ENCODE measurements at places on chromosomes 3 and 15.

GRCh38 chr3:70264122-70264780, 48.2 kb downstream of the MDFIC2 start:
- DNase-seq, result peak; percentile 13

GRCh38 chr3:42507252-42507651, 4.8 kb downstream of the VIPR1 start:
- DNase-seq, result no peak

DNA sequence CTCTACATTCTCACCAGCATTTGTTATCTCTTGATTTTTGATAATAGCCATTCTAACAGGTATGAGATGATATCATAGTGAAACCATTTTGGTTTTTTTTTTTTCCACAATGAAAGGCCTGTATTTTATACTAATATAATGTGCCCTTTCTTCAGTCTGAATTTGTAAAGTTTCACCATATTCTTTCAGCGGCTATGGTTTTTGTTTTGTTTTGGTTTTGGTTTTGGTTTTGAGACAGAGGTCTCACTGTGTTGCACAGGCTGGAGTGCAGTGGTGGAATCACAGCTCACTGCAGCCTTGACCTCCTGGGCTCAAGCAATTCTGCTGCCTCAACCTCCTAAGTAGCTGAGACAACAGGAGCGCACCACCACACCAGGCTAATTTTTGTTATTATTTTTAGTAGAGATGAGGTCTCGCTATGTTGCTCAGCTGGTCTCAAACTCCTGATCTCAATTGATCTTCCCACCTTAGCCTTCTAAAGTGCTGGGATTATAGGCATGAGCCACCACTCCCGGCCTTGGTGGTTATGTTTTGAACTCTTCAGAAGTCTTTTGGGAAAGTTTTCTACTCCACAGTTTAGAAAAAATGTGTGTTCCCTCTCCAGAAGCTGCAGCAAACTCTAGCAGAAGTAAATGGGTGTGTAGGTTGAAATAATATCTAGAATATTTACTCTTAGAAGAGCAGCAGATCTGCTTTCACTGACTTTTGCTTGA, 110.2 kb upstream of the UMPS start:
- DNase-seq, result no peak

DNA sequence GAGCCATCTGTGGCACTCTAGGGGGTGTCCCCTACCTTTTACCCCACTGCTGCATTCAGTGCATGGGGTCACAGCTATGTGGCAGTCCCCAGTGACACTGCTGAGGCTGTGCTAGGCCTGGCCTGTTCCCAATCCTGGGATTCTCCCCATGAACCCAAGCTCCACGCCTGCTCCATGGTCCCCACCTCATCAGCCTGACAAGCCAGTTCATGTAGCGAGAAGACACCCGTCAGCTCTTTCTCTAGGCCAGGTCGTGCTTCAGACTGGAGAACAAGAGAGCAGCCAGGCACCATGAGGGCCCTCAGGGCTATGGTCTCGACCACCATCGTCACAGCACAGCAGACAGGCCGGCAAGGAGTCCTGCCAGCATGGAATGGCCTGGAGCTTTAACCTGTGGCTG, 72.8 kb upstream of the PRR20G start:
- DNase-seq, result no peak

- no peak for DNase-seq
These were observed 294.3 kb downstream of the THSD4 start for GRCh38 chr15:71409541-71409940.

- DNase-seq, result peak; percentile 2
These were observed 453 bp downstream of the ZDHHC23 start for GRCh38 chr3:113948015-113948917.

- no peak for DNase-seq
These were observed 24.4 kb downstream of the AVEN start for GRCh38 chr15:34014556-34014955.

DNA sequence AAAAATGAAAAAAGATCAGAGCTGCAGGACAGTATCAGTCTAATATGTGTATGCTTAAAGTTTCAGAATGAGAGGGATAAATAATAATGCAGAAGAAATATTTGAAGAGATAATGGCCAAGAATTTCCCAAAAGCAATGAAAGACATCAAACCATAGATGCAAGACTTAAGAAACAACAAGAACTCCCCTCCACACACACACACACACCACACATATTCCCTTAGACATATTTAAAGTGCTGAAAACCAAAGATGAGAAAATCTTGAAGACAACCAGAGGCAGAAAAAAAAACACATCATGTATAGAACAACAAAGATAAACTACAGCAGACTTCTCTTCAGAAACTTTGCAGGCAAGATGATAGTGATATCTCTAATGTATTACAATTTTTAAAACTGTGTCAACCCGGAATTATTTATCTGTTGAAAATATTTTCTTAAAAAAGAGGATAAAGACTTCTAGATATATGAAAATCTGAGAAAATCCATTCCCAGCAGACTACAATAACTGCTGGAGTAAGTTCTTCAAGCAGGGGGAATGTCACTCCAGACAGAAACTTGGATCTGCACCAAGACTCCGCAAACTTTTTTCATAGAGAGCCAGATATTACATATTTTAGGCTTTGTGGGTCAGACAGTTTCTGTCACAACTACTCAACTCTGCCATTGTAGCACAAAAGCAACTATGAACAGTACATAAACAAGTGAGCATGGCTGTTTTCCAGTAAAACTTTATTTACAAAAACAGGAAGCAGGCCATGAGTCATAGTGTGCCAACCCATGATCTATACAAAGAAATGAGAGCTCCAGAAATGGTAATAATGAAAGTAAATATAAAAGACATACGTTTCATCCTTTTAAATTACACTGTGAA, 223.4 kb upstream of the CGNL1 start:
- DNase-seq, result no peak

DNA sequence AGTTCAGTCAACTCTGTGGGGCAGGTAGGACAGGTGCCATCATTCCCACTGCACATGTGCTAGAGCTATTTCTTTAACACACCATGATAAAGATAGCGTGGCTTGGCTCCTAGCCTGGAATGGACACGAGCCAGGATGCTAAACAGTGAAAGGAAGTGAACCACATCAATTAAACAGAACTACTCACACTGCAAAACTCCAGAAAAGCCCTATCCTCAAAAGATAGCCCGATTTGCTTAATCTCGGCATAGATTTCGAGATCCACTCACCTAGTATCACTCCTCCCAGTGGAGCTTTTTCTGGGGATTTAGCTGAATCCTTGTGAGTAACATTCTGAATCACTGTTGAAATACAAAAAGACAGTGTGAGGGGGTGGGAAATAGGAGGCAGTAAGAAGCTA, 118.0 kb downstream of the ABI3BP start:
- peak; percentile 32 for DNase-seq

GRCh38 chr3:31452495-31453106, 80.1 kb upstream of the STT3B start:
- no peak for DNase-seq

- no peak for DNase-seq
These were observed 160.7 kb downstream of the BBX start for GRCh38 chr3:107683447-107683846.

DNA sequence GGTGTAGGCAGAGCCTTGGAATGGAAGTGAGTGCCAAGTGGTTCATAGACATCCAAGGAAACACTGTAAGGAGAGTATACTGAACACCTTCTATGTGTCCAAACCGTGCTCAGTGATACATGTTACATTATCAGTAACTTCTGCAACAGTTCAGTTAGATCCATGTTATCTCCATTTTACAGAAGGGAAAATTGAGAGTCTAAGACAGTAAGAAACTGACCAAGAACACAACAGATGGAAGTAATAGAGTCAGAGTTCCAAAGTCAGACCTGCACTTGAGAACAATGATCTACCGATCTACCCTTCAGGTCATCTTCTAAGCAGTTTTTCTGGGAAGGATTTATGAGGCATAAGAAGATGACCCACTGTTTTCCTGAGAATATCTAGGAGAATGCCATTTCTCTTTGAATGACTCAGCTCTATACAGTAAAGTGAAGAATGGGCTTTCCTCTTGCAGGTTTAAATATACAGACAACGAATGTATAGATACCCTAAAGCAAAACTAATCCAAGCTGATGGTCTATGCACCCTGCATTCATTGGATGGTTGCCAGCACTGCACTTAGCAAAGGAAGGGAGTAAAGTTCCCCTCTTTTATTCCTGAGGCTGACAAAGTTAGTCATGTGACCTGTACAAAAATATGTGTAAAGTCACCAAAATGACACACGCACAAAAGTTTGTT, 604.1 kb upstream of the MDFIC2 start:
- no peak for DNase-seq

GRCh38 chr15:33067456-33067855, 127.1 kb downstream of the FMN1 start:
- no peak for DNase-seq

DNA sequence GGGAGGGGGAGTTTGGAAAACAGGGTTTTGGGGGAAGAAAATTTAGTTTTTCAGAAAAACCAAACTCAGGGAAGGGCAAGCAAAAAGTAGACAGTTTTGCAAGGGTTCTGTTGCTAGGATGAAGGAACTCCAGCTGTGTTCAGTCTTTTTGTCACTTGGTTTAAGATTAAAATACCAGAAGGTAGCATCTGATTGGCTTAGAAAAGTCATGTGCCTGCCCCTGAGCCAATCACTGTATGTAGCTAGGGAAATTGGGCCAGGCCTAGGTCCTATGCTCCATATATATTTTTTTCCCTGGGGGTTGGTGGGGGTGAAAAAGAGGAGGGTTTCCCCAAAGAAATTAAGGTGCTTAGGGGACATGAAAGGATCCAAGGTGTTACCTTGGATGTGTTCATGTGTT, 24.3 kb downstream of the CLDN11 start:
- DNase-seq, result no peak

GRCh38 chr3:135148398-135149020, 353.4 kb downstream of the EPHB1 start:
- DNase-seq, result no peak

DNA sequence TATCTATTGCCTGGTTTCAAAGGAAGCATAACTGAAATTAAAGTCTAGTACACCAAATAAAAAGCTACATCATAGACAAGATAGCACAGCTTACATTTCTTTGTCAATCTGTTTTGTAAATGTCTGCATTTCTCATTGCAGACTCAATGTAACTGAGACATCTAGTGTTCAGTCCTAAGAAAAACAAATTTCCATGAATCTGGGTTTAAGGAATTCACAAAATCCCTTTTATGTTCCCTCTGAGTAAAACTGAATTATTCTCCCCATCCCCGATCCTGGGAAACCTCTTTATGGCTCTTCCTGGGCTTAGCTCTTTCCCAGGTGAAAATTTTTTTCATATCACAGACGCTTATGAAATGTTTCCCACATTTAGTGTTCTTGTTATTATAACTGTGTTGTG, 21.6 kb upstream of the RASA2 start:
- DNase-seq, result no peak

- no peak for DNase-seq
These were observed 222.6 kb upstream of the RGMA start for GRCh38 chr15:93311620-93312019.

DNA sequence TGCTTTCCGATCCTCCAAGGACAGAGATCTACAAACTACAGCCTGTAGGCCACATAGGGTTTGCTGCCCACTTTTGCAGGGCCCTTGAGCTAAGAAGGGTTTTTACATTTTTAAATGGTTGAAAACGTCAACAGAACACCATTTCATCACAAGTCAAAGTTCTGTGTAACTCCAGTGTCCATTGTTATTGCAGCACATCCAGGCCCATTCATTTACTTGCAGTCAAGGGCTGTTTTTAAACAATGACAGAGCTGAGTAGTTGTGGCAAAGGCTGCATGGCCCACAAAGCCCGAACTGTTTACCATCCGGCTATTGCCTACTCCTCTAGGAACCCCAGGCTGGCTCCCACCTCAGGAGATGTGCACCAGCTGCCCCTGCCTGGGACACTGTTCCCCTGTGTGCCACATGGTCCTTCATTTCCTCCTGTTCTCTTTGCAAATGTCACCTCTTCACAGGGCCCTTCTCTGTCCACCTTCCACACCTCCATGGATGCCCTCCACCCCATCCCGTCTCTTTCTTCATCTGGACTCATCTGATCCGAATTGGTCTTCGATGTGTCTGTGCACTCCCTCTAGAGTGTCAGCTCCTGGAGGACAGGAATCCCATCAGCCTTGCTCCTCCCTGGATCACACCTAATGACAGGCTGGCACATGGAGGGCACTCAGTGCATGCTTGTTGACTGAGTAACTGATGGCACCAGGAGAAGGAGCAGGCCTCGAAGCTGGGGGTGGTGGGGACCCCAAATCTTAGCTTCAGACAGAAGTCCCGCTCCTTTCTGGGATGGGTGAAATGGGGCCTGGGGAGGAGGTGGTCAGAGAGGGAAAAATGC, 69.5 kb upstream of the IQSEC1 start:
- no peak for DNase-seq

DNA sequence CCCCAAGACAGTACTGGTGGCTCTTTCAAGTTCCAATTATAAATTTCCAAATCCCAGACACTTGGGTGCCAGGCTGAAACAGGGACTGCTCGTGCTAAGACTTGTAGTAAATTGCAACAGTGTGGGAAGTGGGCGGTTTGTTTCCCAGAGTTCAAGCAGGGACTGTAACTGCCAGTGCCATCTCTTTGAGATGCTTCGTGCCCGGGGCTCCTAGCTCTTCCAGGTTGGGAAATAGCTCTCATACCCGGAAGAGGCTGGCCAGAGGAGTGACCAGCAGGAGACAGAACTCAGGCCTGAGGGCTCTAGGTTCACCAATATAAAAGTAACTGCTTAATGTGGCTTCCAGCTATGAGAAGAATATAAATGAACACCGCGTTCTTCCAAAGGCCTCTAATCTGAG, 54.0 kb upstream of the NEO1 start:
- DNase-seq, result no peak

DNA sequence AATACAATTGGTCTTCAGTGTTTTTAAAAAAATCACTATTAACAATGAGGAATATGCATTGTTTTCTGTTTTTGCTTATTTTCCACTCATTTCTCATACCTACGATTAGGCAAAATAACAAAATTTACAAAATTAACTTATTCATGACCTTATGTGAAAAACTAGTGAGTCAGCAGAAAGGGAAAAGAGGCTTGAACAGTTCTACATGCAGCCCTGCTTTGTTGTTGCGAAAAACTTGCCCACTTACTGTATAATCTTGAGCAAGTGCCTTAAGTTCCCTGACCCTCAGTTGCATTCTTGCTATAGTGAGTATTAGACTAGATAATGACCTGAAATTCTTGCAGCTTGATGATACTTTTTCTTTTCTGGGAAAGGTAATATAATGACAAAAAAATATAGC, 551.1 kb upstream of the BCHE start:
- no peak for DNase-seq

DNA sequence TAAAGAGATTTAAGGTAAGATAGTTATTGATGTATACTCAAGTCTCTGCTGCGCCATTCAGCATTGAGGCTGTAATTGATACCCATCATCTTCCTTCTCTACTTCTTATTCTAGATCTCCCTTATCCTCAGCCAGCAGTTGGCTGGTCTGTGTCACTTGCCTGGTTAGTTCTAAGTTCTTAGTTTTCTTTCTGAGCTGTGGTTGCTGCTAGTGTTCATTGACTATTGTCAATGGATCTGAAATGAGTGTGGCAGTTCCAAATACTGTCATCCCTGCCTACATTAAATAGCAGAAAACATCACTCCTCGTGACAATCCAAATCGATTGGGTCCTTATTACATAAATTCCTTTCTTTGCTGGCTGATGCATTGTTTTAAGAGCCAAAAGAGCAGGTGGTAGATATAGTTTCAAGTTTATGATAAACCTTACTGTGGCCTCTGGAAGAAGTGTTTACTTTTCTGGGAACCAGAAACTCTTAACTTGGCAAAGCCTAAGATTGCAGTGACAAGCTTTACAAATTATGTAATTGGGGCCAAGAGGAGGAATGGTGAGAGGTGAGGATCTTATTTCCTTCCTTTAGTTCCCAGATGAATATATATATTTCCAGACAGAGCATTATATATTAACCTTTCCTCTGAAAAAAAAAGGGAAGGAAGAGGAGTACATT, 168.0 kb downstream of the GMNC start:
- DNase-seq, result no peak
